RWPE2 (cell line): ENCODE measurements at places on chromosomes 1 and 21.

- DNase-seq = no peak
Measured at GRCh38 chr1:235945775-235946570, 79.3 kb upstream of the LYST start.

DNA sequence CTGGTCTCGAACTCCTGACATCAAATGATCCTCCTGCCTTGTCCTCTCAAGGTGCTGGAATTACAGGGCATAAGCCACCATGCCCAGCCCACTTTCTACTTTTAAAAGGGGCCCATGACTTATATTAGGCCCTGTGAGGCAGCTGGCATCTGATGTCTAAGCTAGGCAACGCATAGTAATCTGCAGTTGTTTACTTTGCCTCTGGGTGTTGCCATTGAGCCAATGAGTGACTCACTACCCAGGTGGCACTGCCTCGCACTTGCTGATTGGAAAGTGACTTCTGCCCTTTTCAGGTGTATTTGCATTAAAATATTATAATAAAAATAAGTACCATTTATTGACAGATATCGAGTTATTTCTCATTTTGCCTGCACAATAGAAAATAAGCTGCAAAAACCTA lies 84.9 kb downstream of the KIF14 start:
- no peak for DNase-seq

DNA sequence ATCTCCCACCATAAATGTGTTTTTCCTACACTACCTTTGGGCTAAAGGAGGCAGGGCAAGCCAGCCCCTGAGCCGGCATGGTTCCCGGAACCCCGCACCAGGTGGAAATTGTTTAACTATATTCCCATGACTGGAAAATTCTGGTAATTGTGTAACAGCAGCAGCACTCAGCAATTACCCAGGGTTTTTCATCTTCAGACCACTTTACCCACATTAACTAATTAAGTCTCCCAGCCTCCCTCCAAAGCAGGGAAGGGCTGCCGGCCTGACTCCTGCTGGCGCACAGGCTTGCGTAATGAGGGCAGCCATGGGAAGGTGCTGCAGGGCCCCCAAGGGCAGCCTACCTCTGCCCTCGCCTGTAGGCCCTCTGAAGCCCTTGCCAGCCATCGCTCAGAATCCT lies 140.7 kb upstream of the VAMP3 start:
- no peak for DNase-seq

GRCh38 chr1:211603191-211603701 lies 24.3 kb upstream of the SLC30A1 start:
- no peak for DNase-seq

- no peak for DNase-seq
Measured at GRCh38 chr1:178938101-178938958, 67.5 kb upstream of the ANGPTL1 start.

- DNase-seq = no peak
Measured at GRCh38 chr1:184060316-184060715, 8.8 kb downstream of the TSEN15 start.
